ENCODE measurements at places on chromosomes 5 and 9. TPM values are rescaled to one million over a fixed set of nuclear protein-coding genes. Genes with fewer than 3 reads are reported as not detected.
A peak's percentile ranks its signal among the peaks of the same experiment; 100 is the strongest.

- DNase-seq, result peak; percentile 66
Observed at GRCh38 chr5:181204113-181204825, 727 bp downstream of the TRIM7 start.

DNA sequence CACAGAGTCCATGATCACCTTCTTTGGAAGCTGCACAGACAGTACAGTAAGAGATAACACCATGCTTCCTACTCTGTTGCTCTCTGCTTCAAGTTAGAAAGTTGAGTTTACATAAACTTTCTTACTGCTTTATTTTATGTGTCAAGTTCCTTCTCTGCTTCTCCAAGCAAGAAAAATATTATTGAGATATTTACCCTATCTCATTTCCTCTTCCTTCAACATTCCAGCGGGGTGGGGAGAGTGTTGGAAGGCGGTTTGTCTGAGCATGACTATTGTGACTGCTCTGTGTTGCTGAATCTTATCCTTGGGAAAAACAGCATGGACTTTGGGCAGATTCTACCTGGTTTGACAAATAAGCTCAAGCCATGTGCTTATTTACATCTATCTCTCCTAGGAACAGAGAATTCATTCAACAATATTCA is 66.9 kb upstream of the EPB41L4A start:
- DNase-seq, result no peak

DNA sequence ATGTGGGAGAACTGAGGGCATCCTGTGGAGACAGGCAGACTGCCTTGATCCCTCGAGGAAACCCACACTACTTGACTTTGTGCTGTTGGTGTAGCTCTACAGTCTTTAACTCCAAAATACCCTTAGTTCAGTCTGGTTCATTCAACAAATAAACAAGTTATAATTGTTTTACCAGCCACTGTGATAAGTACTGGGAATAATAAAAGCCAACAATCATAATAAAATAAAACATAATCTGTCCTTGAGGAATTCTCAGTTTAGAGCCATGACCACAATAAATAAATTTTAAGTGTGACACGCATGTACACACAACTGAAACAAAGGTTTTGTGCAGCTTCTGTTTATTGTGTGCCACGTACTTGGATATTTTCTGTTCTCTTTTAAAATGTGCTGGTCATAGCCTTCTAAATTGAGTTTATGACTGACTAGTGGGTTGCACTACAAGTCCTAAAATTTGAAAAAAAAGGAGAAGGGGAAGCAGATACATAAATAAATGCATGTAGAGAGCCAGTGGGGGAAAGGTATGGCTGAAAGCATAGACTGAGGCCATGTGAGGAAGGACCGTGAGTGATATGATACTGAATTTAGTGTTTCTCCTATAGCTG is 6.2 kb upstream of the SCAMP1 start:
- no peak for DNase-seq

- DNase-seq, result peak; percentile 94
Observed at GRCh38 chr5:42889311-42889933, 77.7 kb upstream of the SELENOP start.

DNA sequence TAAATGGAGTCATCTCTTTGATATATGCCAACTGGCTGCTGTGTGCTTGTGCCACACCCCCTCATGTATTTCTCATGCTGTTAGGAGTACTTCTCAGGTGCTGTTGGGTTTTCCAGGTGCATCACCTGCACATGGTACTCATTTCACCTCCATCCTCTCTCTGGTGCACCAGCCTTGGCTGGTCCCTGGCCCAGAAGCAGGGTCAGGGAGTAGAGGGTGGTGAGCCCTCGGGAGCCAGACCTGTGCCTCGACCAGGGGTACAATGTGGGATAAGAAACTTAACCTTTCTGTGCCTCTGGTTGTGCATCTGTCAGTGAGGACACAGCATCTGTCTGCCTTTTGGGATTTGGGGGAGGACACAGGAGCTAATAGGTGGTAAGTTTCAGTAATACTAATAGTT is 38.5 kb downstream of the SECISBP2 start:
- no peak for DNase-seq

DNA sequence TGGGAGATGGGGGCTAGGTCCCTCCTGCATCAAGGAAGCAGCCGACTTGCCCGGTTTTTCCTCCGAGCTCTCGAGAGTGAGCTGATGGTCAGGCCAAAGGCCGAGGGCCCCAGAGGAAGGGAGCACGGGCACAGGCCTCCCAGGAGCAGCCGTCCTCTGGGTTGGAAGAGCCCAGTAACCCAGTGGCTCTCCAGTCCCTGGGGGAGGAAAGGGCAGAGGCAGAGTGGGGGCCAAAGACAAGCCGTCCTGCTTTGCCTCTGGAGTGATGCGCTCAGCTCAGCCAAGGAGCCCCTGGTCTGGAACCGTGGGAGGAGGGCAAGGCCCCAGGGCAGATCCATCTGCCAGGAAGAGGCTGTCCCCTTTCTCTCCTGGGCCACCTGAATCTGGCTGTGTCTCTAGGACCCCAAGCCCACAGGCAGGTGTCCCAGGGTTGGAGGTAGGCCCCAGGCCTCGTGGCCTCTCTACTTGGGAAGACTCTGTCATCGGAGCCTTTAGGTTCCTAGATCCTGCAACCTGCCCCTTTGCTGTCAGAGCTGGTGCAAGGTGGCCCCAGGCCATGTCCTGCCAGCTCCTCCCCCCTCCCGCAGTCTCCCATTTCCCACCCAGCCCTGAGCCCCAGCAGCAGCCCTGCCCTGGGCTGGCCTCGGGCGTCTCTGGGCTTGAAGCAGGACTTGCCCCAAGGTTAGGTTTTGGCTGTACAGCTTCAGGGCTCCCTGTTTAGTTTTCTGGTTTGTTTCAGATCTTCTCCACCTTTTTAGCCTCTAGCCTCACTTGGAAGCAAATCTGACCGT is 224.1 kb downstream of the CACNA1B start:
- no peak for DNase-seq

GRCh38 chr9:99058964-99059921 is 45.7 kb upstream of the TGFBR1 start:
- DNase-seq, result peak; percentile 46

GRCh38 chr9:31135567-31135966 is 1248.9 kb upstream of the ACO1 start:
- DNase-seq, result no peak

GRCh38 chr9:15293804-15294316 is 13.2 kb downstream of the TTC39B start:
- DNase-seq, result no peak

The FGF10 gene
- total RNA-seq, result not detected

The KIF12 gene
- not detected for total RNA-seq

The HBEGF gene
- total RNA-seq, result 0.98 TPM

The FOXD4L5 gene
- total RNA-seq, result 0.16 TPM

The FCN2 gene
- not detected for total RNA-seq

The CD14 gene
- 0.47 TPM for total RNA-seq

The PCDHGC4 gene
- total RNA-seq, result not detected

The ANKRD33B gene
- 1.7 TPM for total RNA-seq

The ACOT12 gene
- not detected for total RNA-seq

The MYO10 gene
- total RNA-seq, result 0.24 TPM

The CDC20B gene
- not detected for total RNA-seq

The RORB gene
- not detected for total RNA-seq
